AG09319 (cell line): ENCODE measurements at places on chromosomes 13 and 19.

DNA sequence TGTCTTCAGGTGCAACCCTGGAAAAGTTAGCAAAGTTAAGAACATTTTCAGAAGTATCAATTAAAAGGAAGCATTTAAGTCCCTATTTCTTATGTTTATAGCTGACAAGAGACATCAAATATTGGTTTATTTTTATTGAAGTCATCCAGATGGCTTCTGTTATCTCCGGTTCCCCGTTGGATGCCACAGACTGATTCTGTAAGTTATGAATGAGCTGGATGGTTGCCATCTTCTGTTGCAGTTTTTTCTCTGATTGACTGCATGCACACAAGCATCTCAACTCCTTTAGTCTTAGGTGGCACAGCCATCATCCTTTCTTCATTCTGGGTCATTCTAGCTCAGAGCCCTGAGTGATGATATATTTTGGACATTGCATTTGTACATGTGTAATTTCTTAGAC, 10.6 kb upstream of the OXGR1 start:
- no peak for DNase-seq

GRCh38 chr19:48854103-48854502, 14.3 kb downstream of the PLEKHA4 start:
- no peak for DNase-seq

DNA sequence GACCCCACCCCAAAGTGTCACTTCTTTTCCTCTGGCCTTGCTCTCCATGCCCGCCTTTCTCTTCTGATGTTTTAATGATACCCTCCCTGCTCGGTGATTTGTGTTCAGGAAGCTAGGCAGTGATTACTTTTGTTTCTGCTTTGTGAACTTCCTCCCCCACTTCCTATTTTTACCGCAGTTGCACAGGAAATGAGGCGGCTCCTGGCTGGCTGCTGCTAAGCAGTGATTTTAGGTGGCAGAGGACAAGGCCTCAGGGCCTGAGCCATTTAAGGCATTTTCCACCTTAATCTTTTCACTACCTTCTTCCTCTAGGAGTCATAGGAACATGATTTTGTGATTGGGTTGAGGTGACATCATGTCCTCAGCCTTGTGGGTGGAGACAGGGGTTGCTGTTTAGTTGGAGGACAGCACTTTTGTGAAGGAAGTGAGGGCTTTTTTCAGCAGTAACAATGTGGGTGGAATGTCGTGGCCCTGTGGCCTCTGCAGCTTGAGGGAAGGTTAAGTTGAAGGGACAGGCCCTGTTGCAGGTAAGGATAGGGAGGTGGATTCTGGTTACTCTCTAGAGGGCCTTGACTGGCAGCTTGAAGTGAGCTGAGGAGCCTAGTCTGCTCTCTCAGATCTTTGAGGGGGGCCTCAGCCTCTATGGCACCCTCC, 15.7 kb downstream of the GARRE1 start:
- no peak for DNase-seq

DNA sequence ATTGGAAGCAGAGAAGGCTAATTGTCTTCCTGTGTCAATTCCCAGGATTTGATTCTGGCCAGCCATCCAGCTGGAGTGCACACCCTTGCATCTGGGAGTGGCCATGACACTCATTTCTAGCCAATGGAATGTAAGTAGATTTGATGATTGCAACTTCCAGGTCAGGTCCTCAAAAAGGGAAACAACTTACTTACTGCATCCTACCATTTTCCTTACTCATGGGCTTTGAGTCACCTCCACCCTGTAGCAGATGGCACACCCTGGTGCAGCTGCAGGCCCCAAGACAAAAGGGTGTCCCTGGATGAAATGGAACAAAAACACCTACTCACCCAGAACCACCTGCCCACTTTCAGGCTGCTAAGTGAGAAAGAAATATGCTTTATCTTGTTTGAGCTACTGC, 27.3 kb upstream of the MPHOSPH8 start:
- DNase-seq: no peak

- peak; percentile 89 for DNase-seq
These were observed 264.3 kb downstream of the FOXO1 start for GRCh38 chr13:40401911-40402776.

GRCh38 chr13:46866150-46866549, 30.7 kb downstream of the HTR2A start:
- DNase-seq: peak; percentile 27

- DNase-seq: no peak
These were observed at the start of gene CYP4F3 for GRCh38 chr19:15640294-15640903. Gene CYP4F3 (plus strand): TSS chr19:15640897. CDS start chr19:15641416, 519 bp downstream.

- DNase-seq: no peak
These were observed 12.3 kb downstream of the KCNN4 start for GRCh38 chr19:43768273-43769050.

DNA sequence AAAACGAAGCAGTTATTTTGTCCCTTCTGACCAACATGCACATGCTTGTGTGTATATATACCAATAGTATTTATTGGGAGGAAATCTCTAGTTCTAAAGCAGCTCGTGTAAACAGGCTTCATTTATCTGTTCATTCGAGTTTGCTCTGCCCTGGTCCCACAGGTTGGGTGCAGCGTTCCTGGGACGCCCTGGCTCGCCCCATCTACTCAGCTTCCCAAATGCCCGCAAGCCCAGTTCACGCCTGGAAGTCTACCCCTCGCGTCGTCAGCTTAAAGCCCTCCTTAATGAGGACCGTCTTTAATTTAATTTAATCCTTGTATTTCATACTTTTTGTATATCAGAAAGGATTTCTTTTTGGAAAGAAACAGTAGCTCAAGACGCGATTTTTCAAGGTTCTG, 604 bp downstream of the THSD1 start:
- DNase-seq: no peak

GRCh38 chr19:960601-960938, 23.6 kb upstream of the WDR18 start:
- no peak for DNase-seq

DNA sequence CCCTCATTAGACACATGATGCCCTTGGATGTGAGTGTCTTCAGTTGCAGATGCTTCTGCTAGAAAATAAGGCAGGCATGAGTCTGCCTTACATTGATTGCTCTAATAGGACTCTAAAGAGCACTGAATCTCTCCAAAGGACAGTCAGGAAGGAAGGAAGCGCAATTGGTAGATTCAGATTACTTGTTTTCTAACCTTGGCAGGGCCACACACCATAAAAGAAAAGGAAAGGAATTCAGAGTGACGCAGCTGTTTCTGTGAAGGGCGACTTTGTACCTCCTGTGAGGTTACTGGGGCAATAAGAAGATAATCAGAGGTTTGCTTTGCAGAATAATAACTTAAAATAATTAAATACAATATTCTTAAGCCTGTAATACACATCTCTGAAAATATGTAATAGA, 48.0 kb downstream of the FRY start:
- no peak for DNase-seq

DNA sequence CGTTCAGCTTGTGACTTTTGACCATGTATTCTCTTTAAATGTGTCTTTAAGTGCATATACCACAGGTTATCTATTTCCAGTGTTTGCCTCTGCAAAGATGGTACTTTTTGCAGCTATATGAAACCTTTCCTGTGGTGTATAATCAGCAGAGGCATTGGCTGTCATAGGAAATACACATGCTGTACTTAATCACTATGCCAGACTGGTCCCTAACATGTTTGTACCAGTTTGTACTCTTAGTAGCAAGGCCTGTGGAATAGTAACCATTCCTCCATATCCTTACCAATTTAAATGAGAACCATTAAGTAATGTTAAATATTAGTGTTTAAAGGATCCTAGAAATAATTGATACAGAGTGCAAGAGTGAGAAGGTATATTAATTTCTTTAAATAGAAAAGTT, 69.8 kb downstream of the CDK8 start:
- no peak for DNase-seq

GRCh38 chr13:44718467-44718866, 142.3 kb upstream of the TSC22D1 start:
- DNase-seq: no peak

- no peak for DNase-seq
These were observed 390.4 kb downstream of the SUCLA2 start for GRCh38 chr13:47610687-47611086.

GRCh38 chr13:36339600-36340155, 6.5 kb downstream of the SPART start:
- DNase-seq: no peak

DNA sequence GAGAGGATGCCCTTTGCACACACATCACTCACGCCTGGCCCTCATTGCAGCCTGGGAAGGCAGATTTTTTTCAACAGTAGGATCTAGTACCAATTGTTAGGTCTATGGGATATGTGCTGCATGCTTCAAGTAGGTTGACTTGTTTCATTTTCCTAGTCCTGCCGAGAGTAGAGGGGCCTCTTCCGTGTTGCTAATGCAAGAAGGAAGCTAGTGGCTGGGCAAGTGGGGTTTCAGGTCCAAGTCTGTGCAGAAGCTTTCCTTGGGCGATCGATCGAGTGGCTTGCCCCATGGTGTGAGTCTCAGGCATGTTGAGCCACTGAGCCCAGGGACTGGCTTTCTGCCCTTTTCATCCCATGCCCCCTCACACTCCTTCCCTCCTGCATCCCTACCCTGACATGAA, 13.7 kb downstream of the ILF3 start:
- no peak for DNase-seq

GRCh38 chr19:32053861-32054260, 291.5 kb upstream of the ZNF507 start:
- no peak for DNase-seq

DNA sequence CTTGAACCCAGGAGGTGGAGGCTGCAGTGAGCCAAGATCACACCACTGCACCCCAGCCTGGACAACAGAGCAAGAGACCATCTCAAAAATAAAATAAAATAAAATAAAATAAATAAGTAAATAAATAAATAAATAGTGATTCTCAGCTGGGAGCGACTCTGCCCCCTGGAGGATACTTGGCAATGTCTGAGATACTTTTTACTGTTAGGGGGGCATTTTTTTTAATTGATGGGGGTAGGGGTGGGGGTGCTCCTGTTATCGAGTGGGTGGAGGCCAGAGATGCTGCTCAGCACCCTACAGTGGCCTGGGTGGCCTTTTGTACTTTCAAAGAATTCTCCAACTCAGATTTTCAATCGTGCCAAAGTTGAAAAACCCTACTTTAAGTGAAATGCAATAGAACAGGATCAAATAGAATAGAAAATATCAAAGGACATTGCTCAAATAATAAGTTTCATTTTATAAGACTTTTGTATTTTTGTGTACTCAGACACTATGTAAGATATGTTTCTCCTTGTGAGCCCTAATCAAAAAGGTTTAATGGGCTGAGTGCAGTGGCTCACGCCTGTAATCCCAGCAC, 7.1 kb upstream of the CLPP start:
- DNase-seq: no peak

DNA sequence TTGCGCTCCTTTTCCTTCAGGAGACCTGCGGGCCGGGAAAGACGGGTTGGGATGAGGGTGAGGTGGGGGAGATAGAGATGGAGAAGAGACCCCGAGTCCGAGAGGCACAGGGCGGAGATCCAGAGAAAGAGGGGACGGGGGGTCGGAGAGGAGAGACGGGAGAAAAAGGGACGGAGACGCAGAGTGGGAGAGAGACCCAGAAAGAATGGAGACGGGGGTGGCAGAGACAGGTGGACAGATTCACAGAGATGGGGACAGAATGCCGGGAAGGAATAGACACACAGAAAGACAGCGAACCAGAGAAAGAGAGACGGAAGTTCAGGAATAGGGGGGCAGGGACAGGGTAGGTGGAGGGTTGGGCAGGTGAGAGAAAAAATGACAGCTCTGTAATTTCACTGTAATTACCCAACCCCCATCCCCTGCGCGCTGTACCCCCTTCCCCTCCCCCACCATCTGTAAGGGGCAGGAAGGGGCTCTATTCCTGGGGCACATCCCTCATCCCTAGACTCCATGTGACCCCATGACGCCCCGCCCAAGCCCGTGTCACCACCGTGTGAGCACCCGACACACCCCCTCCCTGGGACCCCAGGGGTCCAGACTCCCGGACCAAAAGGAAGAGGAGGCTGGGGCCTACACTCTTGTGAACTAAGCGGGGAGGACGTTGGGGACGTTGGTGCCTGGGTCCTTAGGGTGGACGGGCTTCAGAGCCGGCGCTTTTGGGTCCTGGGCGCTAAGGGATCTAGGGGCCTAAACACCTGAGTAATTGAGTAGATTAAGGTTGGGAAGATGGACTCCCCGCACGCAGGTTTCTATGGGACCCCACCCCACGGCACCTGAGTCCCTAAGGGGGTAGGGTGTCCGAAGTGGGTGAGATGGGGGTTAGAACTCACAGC, 967 bp downstream of the DBP start:
- DNase-seq: no peak

DNA sequence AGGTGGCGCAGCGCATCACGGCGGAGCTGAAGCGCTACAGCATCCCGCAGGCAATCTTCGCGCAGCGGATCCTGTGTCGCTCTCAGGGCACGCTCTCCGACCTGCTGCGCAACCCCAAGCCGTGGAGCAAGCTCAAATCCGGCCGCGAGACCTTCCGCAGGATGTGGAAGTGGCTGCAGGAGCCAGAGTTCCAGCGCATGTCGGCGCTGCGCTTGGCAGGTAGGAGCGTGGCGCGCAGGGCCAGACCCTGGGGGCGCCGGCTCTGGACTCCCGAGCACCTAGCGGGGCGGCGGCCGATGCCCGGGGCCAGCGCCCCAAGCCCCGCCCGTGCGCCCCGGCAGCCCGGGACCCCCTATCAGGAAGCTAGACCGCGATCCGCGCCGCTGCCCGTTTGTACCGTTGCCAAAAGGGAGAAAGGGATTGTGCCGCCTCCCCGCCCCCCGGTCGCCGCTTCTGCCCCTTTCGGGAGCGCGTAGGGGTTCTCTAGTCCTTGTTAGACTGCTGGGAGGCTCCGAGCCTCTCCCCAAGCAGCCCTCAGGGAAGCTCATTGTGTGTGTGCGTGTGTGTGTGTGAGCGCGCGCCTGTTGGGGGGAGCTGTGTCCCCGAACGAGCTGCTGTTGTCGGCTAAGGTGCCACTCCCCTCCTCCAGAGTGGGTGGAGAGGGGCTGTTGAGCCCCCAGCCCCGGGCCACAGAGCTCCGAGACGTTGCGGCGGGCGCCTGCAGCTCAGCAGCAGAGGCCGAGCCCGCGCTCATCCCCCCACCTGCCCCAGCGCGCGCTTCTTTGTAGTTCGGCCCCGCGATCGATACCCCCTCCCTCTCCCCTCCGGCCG, 1.5 kb downstream of the ONECUT3 start:
- DNase-seq: no peak

DNA sequence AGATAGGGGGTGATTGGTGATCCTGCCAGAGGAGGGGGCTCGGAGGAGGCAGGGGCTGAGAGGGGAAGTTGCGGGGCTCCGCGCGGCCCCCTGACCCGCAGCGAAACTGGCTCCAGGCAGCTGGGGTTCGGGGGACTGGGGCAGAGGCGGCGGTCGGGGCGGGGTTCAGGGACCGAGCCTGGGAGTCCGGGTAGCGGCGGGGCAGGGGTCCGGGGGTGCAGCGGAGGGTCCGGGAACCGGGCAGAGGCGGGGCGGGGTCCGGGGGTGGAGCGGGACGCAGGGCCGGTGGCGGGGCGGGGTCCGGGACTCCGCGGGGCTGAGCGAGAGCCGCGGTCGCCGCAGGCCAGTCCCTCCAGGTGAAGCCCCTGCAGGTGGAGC, 1.2 kb downstream of the MADCAM1 start:
- DNase-seq: no peak

DNA sequence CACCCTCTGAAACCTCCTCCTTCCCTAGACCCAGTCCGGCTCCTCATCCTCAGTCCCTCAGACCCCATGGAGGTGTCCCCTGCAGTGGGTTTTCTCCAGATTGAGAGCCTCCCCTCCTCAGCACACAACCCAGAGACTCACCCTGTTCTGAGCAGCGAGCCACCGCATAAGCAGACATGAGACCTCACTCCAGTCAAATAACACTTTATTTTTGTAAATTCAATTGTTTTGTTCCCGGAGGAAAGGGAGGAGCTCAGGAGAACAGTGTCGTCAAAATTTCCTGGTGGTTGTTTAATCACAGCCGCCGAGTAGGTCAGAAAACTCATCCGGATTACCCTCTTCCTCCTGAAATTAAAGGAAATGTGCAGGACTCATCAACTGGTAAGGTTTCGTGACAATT, 57.5 kb downstream of the ERICH4 start:
- DNase-seq: no peak
